NCI-H1092 (cell line): ENCODE measurements at places on chromosomes 7 and 10.

GRCh38 chr7:94529516-94529915, 19.9 kb downstream of the CASD1 start:
- DNase-seq = no peak

DNA sequence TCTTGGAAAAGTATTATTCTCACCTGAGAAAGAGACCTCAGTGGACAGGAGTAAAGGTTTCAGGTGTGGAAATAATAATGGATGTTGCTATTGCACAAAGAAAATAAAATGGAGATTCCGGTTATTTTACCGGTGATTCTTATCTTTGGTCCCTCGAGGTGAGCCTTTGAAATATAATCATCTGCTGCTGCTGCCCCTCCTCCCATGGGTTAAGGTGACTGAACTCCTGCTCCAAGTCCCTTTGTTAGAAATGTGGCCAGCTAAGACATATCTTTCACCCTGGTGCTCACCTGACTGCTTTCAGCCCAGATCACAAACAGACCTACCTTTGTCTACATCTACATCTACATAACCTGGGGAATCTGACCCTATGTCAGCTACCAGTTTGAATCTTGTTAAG, 5.7 kb downstream of the CUBN start:
- DNase-seq = no peak

DNA sequence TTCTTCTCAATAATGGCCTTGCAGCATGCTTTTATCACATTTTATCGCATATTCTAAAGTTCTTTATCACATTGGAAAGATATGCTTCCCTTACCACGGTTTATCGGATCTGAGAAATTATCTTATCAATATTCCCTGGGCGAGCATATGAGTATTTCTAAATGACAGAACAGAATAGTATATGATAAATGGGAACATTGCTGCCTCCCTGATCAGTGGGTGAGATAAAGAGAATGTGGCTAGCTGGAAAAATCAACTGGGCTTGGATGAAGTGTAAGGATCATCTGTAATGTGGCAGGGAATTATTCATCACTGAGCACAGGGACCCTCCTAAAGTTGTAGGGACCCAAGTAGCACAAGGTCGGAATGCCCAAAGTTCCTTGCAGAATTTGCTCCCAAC, 667.4 kb upstream of the NRP1 start:
- no peak for DNase-seq

- DNase-seq = peak; percentile 7
These were observed 11.6 kb downstream of the GCK start for GRCh38 chr7:44177570-44178131.

GRCh38 chr10:19974138-19974537, 157.9 kb downstream of the PLXDC2 start:
- no peak for DNase-seq

DNA sequence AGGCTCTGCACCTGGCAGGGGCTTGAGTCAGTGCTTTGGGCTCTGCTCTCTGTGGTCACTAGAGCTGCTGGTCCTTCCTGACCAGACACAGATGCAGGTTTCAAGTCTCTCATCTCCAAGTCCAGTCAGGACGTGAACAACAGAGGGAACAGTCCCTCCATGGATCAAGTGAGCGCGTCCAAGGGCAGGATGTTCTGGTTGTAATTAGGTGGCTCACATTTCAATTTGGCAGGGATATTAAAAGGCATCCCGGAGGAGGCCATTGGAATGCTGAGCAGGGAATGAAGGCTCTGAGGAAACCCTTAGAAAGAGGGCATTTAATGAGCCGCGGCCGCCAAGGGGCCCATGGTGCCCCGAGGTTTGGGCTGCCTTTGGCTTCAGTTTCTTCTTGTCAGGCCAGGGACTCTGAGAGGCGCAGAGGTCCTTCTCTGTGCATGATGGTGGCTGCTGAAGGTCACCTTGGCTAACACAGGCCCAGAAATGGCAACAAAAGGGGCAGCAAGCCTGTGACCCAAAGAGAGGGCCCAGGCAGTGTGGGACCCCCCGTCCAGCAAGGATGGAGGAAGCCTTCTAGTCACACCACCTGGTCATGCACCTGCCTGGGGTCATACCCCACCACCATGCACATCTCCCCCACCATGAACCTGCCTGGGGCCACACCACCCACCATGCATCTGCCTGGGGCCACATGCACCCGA, 30.7 kb upstream of the INPP5A start:
- DNase-seq = no peak
